ENCODE measurements at places on chromosomes 2 and 18. TPM values are rescaled to one million over a fixed set of nuclear protein-coding genes. Genes with fewer than 3 reads are reported as not detected.

Gene LIPG
- total RNA-seq: 10.8 TPM

Gene ALPG
- total RNA-seq: not detected

Gene UGT1A4
- not detected for total RNA-seq

Gene GPR75
- total RNA-seq: 3.3 TPM

Gene PROM2
- total RNA-seq: not detected

Gene AQP12A
- not detected for total RNA-seq

Gene LRRTM4
- 1.2 TPM for total RNA-seq

DNA sequence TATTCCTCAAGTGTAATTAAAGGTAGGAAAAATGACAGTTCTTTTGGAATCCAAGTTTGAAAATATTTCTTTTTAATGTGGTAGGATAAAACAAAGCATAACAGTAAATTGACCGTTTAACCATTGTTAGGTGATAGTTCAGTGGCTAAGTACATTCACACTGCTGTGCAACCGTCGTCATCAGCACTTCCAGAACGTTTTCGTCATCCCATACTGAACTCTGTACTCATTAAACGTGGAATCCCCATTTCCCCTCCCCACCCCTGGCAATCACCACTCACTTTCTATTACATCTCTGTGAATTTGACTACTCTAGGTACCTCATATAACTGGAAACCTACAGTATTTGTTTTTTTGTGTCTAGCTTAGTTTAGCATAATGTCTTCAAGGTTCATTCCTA lies 32.9 kb upstream of the FZD5 start:
- peaks cover 80% of the 10 kb centered on the region for H3K4me1 ChIP-seq
- H3K4me3 ChIP-seq: no peak overlapping the region
- H3K27ac ChIP-seq: no peak overlapping the region
- DNase-seq: peak; percentile 53
- H3K36me3 ChIP-seq: no peaks in the 10 kb centered on the region
- no peaks in the 10 kb centered on the region for H3K27me3 ChIP-seq

GRCh38 chr18:29154196-29154757 lies 977.3 kb upstream of the CDH2 start:
- DNase-seq: no peak
- H3K27ac ChIP-seq: no peak overlapping the region
- no peaks in the 10 kb centered on the region for H3K4me1 ChIP-seq
- H3K4me3 ChIP-seq: no peak overlapping the region

DNA sequence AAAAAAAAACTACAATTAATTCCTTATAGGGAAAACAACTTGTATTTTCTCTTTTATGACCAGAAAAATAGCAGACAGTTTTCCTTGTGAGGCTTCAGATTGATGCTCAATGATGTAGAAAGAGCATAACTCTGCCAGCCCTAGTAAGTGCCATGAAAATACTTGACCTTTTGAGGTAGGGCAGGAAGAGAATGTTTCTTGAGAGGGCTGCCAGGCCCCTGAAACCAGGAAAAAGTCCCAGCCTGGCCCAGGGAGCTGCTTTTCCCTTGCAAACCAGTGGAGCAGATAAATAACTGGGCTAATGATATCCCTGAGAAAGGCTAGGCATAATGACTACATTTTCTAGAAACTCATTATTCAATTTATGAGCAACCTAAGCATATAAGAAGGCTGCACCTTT lies 126.8 kb downstream of the SLC8A1 start:
- no peak overlapping the region for H3K4me3 ChIP-seq
- H3K27ac ChIP-seq: no peak overlapping the region
- H3K27me3 ChIP-seq: no peaks in the 10 kb centered on the region

DNA sequence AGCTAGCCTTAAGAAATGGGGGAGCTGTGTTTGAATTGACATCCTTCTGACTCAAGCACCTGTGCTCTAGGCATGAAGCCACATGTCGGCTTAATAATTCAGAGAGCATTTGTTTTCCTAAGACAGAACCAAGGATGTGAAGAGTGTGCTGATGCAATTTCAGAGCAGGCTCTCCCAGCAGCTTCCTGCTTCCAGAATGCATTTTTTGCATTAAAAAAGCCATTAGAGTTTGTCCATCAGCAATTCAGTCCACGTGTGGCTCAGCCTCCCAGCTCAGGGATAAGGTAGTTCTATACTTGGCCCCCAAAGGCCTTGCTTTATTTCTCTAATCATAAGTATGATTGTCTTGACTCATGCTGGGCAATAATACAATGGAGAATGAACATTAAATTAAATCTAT lies 37.7 kb downstream of the DOCK10 start:
- no peak overlapping the region for H3K4me3 ChIP-seq
- no peak for DNase-seq

- H3K27me3 ChIP-seq: no peaks in the 10 kb centered on the region
- no peaks in the 10 kb centered on the region for H3K4me1 ChIP-seq
- no peak overlapping the region for H3K27ac ChIP-seq
- no peak for DNase-seq
Observed at GRCh38 chr2:182883451-182883850, 17.0 kb upstream of the FRZB start.

- no peak within 1 kb of the TSS for H3K4me3 ChIP-seq
- H3K27ac ChIP-seq: no peak within 1 kb of the TSS
- peaks cover 9% of the 10 kb centered on the region for H3K4me1 ChIP-seq
- peak; percentile 51 for DNase-seq
- H3K36me3 ChIP-seq: no peaks in the 10 kb centered on the region
- H3K27me3 ChIP-seq: peaks cover 59% of the 10 kb centered on the region
Observed at GRCh38 chr2:11669454-11670291, at the start of gene NTSR2. NTSR2 (minus strand) TSS chr2:11670195; CDS start chr2:11670129, 66 bp downstream.

- H3K27ac ChIP-seq: no peak overlapping the region
- H3K36me3 ChIP-seq: no peaks in the 10 kb centered on the region
Observed at GRCh38 chr2:230124757-230125431, 56.2 kb upstream of the SLC16A14 start.

GRCh38 chr2:1169291-1169949 lies 218.8 kb downstream of the SNTG2 start:
- no peak for DNase-seq
- no peaks in the 10 kb centered on the region for H3K4me1 ChIP-seq
- no peak overlapping the region for H3K4me3 ChIP-seq
- H3K27ac ChIP-seq: no peak overlapping the region
- H3K36me3 ChIP-seq: no peaks in the 10 kb centered on the region

DNA sequence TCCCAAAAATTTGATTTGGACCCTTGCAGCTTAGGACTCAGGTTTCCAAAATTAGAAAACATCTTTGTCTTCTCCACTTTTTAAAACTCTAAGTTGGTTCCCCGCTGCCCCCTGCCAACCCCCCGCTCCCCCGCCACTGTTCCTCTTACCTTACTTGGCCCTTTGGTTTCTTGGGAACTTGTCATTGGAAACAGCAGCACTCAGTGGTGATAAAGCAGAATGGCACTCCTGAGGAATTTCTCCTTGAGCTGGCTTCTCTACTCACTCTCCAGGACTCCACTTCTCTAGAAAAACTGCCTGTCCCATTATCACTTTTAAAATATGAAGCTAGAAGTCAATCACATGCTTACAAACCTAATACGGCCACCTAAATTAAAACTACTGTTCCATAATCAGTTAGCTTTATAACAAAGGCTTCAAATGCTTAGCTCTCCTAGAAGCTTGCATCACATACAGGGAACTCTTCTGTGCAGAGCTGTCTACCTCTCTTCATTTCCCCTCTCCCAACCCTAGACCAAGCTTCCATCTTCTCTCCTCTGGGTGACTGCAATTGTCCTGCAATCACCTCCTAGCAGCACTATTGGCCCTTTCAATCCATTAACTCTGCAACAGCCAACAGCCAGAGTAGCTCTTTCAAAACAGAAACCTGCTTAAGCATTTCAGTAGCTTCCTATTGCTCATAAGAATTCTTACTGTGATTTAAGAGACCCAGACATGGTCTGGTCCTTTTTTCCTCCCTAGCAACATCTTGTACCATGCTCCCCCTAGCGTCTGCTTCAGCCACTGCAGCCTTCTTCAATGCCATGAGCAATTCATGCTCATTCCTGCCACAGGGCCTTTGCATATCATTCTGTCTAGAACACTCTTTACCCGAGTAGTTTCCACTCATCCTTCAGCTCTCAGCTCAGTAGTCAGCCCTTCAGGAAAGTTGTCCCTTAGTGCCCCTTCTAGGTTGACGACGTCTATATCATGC lies 15.2 kb upstream of the PLEKHM3 start:
- no peak overlapping the region for H3K27ac ChIP-seq
- peaks cover 47% of the 10 kb centered on the region for H3K4me1 ChIP-seq
- no peak overlapping the region for H3K4me3 ChIP-seq
- no peaks in the 10 kb centered on the region for H3K36me3 ChIP-seq
- H3K27me3 ChIP-seq: peaks cover 8% of the 10 kb centered on the region

DNA sequence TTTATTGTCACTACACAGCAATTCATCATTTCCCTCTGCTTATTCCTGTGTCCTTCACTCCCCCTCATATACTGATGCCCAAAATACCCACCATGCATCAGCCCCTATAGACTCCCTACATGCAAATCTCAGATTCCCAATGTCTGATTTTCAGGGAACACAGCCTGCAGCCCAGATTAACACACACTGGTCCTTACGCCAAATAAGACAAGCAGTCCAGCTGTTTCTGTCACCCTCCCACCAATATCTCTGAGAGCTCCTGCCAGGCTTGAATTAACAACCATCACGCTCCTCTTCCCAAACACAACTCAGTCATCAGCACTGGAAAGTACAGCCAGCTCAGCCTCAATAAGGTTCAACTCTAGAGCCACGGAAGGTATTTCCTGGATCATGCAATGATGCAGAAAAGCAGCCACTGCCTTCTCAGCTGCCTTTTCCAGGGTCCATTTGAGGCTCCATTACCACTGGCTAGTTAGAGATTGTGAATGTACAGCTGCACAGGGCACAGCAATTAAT lies 39.0 kb upstream of the SLC35F5 start:
- no peak overlapping the region for H3K4me3 ChIP-seq
- no peak overlapping the region for H3K27ac ChIP-seq
- no peak for DNase-seq
- 0 out of 3 replicates have a peak, but pooled peaks cover 4% of the 10 kb centered on the region for H3K27me3 ChIP-seq
- H3K36me3 ChIP-seq: no peaks in the 10 kb centered on the region

- no peaks in the 10 kb centered on the region for H3K27me3 ChIP-seq
- no peaks in the 10 kb centered on the region for H3K36me3 ChIP-seq
- peak; percentile 13 for DNase-seq
- H3K27ac ChIP-seq: no peak overlapping the region
- no peaks in the 10 kb centered on the region for H3K4me1 ChIP-seq
Observed at GRCh38 chr18:48023334-48024008, 93.0 kb upstream of the SMAD2 start.

DNA sequence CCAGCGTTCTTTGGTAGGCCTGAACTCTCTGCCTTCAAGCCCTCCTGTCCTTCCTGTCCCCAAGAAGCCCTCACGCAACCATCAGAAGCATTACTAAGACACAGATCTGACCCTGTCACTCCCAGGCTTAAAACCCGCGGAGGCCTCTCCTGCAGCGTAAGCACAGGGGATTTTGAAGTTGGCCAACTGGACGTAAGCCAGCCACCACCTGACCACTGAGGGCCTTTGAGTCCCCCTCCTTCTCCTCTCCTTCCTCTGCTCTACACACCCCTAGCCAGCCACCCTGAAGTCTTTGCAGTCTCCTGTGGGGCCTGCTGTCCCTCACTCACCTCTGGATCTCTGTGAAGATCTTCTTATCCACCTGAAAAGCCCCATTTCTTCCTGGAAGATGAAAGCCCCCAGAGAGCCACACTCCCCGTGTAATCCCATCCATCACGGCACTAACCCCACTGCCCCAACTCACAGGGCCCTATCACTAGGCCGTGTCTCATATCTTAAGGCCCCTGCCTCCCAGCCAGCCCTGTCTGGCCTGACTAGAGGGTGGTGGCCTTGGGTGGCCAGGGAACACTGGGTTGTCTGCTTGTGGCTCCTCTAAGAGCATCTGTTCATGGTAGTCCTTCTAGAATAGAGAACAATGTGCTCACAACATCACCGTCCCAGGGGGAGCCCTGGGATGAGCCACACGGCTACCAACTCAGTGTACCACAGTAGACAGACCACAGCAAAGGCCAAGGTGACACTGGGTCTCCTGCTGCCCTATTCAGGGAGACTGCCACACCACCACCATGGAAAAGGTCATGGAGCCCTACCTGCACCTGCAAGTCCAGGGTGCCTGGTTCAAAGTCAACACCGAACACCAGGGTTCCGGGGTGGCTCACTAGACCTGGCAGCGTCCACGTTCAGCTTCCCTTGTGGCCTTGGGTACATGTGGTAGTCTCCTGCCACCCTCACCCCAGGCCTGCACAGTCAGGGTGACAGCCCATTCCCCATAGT lies 191.6 kb downstream of the ZBTB7C start:
- H3K36me3 ChIP-seq: no peaks in the 10 kb centered on the region
- no peaks in the 10 kb centered on the region for H3K4me1 ChIP-seq
- no peak overlapping the region for H3K4me3 ChIP-seq
- no peak for DNase-seq
- no peaks in the 10 kb centered on the region for H3K27me3 ChIP-seq
- no peak overlapping the region for H3K27ac ChIP-seq

DNA sequence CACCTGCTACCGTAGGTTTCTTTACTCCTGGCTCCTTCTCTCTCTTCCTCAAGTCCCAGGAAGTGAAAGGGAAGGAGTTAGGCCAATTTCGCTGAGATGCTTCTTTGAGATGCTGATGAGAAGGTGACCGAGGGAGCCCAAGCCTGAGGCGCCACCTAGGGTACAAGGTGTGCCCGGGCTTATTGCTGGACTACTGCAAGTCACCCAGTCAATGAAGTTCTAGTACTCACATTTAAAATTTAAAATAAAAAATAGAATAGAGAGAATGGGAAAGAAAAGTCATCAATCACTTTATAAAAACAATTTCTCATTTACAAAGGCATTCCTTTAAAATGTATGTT lies 45.3 kb downstream of the ACAA2 start:
- peak; percentile 18 for DNase-seq
- no peaks in the 10 kb centered on the region for H3K27me3 ChIP-seq
- no peak overlapping the region for H3K27ac ChIP-seq

DNA sequence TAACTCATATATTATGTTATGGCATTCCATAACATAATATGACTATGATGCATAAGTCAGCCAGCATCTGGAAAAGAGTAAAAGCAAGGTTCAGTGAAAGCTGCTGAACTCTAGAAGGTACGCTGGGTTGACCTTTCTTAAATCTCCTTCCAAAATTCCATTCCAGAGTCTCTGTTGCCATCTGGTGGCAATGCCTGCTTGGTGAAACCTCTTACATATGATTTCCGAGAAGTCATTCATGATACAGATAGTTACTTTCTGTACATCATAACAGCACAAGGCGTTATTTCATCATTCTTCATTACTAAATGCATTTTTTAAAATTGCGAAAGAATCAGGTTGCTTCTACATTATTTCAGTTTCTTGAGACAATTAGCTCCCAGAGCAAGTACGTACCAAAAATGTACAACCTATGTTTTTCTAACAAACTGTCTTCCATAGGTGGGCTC lies 7.0 kb upstream of the EPG5 start:
- H3K27me3 ChIP-seq: no peaks in the 10 kb centered on the region
- peak; percentile 67 for DNase-seq
- H3K36me3 ChIP-seq: no peaks in the 10 kb centered on the region
- no peak overlapping the region for H3K27ac ChIP-seq

DNA sequence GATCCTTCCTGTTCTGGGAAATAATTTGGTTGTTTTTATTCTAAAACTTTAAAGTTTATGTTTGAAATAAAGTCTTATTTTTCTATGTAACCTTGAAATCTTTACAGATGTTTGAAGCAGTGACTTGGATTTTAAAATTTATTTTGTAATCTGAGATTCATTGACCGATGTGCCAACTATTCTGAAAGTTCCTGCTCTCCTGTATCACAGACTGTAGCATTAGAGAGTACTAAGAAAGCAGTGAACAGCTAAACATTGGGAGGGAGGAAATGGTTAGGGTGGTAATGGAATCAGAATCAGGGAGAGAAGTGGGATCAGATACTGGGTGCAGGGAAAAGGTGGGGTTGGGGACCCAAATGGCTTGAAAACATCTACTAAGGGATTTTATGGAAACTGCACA lies 69.9 kb downstream of the CDC42EP3 start:
- H3K4me3 ChIP-seq: no peak overlapping the region
- H3K36me3 ChIP-seq: no peaks in the 10 kb centered on the region
- DNase-seq: no peak
- H3K4me1 ChIP-seq: no peaks in the 10 kb centered on the region
- no peaks in the 10 kb centered on the region for H3K27me3 ChIP-seq

All from HepG2 (cell line).